ENCODE measurements at places on chromosomes 6 and 20.

GRCh38 chr6:165701564-165702354, 38.7 kb upstream of the PDE10A start:
- no peak for DNase-seq

DNA sequence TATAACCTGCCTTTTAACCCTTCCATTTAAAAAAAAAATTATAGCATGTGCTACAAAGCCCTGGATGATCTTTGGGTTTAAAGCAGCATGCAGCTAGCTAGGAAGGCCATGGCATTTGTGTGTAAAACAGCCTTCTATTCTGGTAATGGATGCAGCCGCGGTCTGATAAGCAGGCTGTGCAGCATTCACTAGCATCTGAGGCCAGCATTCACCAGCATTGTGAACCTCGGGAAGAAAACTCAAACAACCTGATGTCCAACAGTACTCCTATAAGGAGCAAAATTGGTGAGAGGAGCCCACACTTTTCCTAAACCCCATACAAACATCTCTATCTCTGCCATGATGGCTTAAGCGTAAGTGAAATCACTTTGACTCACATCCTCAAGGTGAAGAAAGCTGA, 265.5 kb downstream of the PTPRT start:
- DNase-seq: no peak

GRCh38 chr20:34871966-34872621, 562 bp downstream of the GGT7 start:
- DNase-seq: no peak

DNA sequence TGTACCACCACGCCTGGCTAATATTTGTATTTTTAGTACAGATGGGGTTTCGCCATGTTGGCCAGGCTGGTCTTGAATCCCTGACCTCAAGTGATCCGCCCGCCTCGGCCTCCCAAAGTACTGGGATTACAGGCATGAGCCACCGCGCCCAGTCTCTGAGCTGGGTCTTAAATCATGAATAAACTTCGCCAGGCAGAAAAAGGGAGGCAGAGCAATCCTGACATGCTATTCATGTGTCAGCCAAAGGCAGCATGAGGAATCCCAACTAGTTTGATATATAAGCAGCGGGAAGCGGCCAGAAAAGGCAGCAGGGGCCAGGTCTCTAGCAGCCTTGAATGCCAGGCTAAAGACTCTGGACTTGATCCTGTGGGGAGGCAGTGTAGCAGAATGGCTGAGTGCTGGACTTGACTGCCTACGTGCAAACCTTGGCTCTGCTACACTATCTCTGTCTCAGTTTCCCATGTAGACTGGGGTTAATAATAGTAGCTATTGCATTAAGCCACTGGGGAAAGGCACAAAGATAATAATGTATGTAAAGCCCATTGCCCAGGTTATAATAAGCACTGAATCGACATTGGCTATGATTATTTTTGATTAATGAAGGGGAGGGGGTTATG, 1.8 kb downstream of the PROCR start:
- DNase-seq: no peak

DNA sequence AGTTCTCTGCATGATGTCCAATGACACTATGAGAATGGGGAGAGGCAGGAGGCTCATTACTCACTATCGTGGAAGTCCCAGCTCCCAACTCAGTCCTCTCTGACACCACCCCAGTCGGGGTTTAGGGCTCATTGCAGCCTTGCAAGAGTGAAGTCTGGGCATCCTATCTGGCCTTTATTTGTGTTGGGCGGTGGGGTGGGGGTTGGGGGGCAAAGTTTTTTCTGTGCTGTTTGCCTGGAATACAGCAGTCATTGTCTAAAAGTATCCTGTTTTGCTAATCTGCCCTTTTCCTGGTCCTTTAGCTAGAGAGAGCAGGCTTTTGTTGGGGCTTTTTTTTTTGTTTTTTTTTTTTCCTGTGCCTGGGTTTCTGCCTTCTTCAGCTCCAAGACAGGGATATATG, 174.2 kb downstream of the MYLK4 start:
- no peak for DNase-seq

- DNase-seq: no peak
Measured at GRCh38 chr20:21944227-21944626, 238.8 kb downstream of the PAX1 start.

DNA sequence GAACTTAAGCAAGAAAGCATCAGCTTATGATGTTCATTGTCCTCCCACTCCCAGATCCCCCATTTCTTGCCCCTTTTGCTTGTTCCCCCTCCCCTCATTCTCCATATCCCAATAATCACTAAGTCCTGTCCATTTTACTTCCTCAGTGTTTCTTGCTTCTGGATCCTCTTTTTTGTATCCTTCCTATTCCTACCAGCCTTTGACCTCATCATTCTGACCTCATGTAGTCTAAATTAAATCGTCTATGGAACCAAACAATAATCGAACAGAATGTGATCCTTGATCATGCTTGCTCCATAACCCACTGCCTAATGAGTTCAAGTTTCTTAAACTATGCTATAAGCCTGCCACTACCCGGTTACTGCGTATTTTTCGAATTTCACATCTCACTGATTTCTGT, 5.4 kb upstream of the RSPH3 start:
- no peak for DNase-seq

DNA sequence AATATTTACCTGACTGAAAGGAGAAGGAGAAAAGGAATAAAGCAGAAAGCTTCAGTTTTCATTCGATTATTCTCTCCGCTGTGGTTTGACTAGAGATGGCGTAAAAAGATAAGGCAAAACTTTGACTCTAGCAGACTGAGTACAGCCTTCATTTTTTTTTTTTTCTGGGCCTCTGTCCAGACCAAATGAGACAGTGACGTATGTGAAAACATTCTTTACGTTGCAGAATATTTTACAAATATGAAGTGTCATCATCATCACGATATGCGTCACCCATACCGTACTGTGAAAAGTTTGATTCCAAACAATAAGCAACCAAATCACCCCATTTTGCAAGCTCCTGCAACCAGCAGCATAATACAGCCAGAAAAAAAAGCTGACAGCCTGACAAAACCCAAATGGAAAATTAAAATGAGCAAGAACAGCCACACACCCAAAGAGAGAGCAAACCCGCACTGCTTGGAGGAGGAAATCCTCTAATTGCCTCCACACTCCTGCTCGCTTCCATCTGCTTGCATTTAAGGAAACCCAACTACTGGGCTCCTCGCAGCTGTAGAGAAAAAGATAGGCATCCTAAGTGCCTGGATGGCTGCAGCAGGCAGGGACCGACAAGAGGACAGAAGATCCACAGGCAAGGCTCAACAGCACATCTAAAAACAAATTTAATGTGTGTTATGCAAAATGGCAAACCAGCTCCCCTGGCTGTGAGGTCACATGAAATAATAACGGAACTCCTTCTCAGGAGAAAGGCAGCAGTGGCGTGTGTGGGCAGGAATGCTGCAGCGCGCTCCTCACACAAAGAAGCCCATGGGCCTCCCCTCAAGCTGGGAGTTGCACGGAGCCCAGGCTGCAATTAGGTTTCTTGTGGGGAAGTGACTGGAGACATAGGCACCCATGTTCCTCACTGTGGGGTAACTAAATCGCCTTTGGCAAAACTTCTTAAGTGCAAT, 113.1 kb downstream of the FYN start:
- peak; percentile 90 for DNase-seq

DNA sequence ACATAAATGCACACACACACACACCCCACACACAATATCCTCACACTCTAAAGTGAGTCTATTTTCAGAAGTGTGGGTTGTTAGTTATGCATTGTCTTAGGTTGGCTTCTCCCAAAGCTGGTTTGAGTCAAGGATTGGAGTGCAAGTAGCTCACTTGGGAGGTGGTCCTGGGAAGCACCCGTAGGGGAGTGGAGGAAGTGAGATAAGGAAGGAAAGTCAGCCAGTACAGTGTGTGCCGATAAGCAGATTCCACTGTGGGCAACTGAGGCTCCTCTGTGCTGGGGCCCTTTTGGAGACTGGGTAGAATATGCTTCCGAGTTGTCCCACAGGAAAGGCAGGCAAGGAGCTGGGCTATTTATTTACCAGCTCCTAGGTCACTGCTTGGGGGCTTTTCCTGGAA, 67.2 kb downstream of the PLCB4 start:
- DNase-seq: no peak

DNA sequence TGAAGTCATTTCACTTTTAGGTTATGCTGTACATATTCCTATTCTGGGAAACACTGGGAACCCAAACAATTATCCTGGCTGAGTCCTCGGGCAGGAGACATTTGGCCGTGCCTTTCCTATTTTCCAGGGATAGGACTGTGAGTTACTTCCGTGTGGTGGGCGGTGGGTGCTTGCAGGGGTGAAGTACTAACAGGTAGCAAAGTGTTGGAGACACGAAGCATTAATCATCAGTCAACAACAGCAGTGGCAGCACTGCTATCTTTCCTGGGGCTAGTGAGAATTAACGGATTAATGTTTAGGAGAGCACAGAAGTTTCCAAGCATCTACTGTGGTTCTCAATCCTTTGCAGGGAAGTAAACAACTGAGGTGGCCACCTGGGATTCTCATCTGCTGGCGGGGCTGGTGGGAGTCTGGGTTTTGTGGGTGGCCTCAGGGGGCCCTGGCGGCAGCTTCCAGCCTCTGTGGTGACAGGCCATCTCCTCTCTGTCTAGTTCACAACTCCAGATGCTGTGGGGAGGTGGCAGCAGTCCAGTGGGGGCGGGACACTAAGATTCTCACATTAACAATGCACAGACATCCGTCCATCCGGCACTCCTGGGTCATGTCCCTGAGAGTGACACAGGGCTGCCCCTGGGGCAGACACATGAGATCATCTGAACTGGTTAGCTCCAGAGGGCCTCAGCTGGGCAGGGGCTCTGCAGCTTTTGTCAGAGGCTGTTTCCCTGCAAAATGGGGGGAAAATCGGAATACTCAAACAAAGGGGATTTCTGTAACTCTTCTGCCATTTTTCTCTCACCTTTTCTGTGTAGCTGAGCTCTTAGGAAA, 90.9 kb downstream of the GJA10 start:
- peak; percentile 94 for DNase-seq

DNA sequence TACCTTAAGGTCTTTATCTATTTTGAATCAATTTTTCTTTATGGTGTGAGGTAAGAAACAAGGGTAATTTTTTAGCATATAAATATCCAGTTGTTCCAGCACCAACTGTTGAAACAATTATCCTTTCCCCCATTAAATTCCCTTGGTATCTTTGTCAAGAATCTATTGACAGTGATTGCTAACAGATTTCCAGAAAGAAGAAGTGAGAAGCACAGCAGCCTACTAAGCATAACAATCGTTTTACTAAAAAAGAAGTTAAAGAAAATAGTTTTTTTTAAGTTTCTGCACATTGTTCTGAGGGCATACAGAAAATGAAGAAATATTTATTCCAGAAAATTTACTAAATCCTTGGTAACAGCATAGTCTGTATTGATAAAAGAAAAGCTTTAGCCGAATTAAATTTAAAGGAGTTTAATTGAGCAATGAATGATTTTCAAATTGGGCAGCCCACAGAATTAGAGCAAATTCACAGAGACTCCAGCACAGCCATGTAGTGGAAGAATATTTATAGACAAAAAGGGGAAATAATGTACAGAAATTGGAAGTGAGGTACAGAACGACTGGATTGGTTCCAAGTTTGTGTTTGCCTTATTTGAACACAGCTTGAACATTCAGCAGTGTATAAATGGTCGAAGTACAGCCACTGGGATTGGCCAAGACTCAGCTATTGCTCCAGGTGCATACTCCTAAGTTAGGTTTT, 97.9 kb upstream of the UST start:
- no peak for DNase-seq

GRCh38 chr6:80544555-80544954, 438.1 kb downstream of the BCKDHB start:
- no peak for DNase-seq

DNA sequence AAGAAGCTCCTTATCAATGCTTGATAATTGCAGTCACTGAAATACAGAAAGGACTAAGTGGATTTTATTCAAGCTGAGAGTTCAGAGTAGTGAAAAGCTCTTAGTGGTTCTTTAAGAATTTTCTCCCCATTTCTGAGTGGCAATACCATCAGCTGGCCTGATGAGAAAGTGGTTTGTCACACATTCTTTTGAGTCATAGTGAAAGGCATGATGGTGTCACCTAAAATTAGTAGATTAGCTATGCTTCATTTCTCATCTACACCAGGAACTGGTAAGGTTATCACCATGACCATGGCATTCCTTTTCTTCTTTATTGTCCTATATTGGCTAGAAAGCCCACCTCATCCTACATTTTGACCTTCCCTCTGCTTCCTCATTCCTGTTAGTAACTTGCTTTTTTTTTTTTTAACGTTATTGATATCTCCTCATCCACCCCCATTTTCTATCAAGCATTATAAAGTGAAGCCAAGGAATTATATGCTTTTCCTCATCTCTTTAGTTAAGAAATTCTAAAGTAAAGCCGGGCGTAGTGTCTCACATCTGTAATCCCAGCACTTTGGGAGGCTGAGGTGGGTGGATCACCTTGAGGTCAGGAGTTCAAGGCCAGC, 67.4 kb upstream of the LOC128125822 start:
- DNase-seq: peak; percentile 5

- DNase-seq: no peak
Measured at GRCh38 chr6:81909981-81910900, 157.8 kb upstream of the TENT5A start.

GRCh38 chr20:24566656-24567055, 97.2 kb downstream of the SYNDIG1 start:
- DNase-seq: no peak

DNA sequence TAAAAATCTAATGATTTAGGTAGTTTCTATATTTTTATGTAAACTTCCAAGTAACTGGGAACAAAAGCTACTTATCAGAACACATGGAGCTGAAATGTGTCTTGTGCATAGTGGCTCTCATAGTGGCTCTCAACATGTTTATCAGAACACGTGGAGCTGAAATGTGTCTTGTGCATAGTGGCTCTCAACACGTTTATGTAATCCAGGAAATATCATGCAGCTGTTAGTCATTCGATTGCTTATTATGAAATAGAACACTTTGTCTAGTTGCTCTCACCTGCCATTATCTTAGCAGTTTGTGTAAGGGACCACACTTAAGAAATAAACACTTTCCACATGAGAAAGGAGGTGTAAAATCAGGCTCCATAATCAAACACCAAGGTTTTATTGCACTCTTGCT, 119.2 kb upstream of the ASCC3 start:
- DNase-seq: no peak

GRCh38 chr20:37777012-37777950, 83.5 kb downstream of the CTNNBL1 start:
- peak; percentile 7 for DNase-seq

GRCh38 chr20:34222208-34222607, 19.0 kb upstream of the ASIP start:
- DNase-seq: peak; percentile 94

DNA sequence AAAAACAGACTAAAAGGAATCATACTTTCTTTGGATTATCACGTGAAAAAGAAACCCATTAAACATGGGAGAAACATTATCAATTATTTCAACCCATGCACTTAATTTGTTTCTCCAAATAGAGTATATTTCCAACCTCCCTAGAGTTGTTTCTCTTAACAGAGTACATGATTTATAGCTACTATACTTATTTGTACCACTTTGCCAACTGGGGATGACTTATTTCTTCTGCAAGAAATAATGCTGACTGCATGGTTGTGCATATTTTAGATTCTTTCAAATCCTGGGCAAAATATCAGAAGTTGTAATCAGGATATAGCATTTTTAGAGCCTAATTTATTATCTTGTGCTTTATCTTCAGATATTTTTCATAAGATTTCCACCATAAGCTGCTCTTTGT, 629.1 kb upstream of the EYS start:
- DNase-seq: no peak

GRCh38 chr6:40336940-40337760, 250.0 kb downstream of the LRFN2 start:
- no peak for DNase-seq

Data from fibroblast of skin of back (primary cell).